ENCODE measurements at places on chromosomes 11 and 22. TPM values are rescaled to one million over a fixed set of nuclear protein-coding genes. Genes with fewer than 3 reads are reported as not detected.

TTC17 gene
- 22.2 TPM for polyA plus RNA-seq

OR8A1 gene
- polyA plus RNA-seq: not detected

FXYD2 gene
- 136 TPM for polyA plus RNA-seq

NXPE1 gene
- polyA plus RNA-seq: 6.3 TPM

RIMBP3B gene
- polyA plus RNA-seq: 0.01 TPM

MS4A3 gene
- polyA plus RNA-seq: not detected

TTC36 gene
- 2.3 TPM for polyA plus RNA-seq

C11orf16 gene
- polyA plus RNA-seq: not detected

POU2AF3 gene
- 6.5 TPM for polyA plus RNA-seq

SMTNL1 gene
- polyA plus RNA-seq: not detected

UPK2 gene
- polyA plus RNA-seq: not detected

FXYD6 gene
- polyA plus RNA-seq: 58.4 TPM

GRAP2 gene
- polyA plus RNA-seq: 2.7 TPM

TBX10 gene
- polyA plus RNA-seq: 4.3 TPM

TSSK2 gene
- 0.04 TPM for polyA plus RNA-seq

CARD16 gene
- 67.3 TPM for polyA plus RNA-seq

RBMXL2 gene
- 0.06 TPM for polyA plus RNA-seq

KCNK7 gene
- 31.1 TPM for polyA plus RNA-seq

CECR2 gene
- 0.40 TPM for polyA plus RNA-seq

BRSK2 gene
- not detected for polyA plus RNA-seq

CCDC179 gene
- polyA plus RNA-seq: not detected

AGBL2 gene
- polyA plus RNA-seq: 13.2 TPM

IGLL5 gene
- 0.34 TPM for polyA plus RNA-seq

SAA4 gene
- polyA plus RNA-seq: not detected

CEP126 gene
- polyA plus RNA-seq: 8.3 TPM

TSGA10IP gene
- polyA plus RNA-seq: not detected

IGLL1 gene
- polyA plus RNA-seq: not detected

IL18 gene
- polyA plus RNA-seq: 18.6 TPM

CSNK2A3 gene
- 0.67 TPM for polyA plus RNA-seq

RASGRP2 gene
- 4.6 TPM for polyA plus RNA-seq

NAALADL1 gene
- polyA plus RNA-seq: 436 TPM

RAPSN gene
- 0.89 TPM for polyA plus RNA-seq

ABCG4 gene
- not detected for polyA plus RNA-seq

DYNC2H1 gene
- polyA plus RNA-seq: 2.9 TPM

HTR3B gene
- polyA plus RNA-seq: not detected

TYMP gene
- 10.7 TPM for polyA plus RNA-seq

VPREB3 gene
- polyA plus RNA-seq: not detected

POLD3 gene
- polyA plus RNA-seq: 15.6 TPM

OR5A1 gene
- polyA plus RNA-seq: not detected

UBQLN3 gene
- polyA plus RNA-seq: not detected

SCN2B gene
- polyA plus RNA-seq: 2.3 TPM

INSC gene
- not detected for polyA plus RNA-seq

SLC22A6 gene
- polyA plus RNA-seq: not detected

OR51B2 gene
- not detected for polyA plus RNA-seq

ANO1 gene
- 2.9 TPM for polyA plus RNA-seq

TAGLN gene
- 57.9 TPM for polyA plus RNA-seq

CSKMT gene
- polyA plus RNA-seq: 7.2 TPM

RFPL1 gene
- polyA plus RNA-seq: 0.04 TPM

CKAP5 gene
- polyA plus RNA-seq: 9.8 TPM

ABTB2 gene
- polyA plus RNA-seq: 25.1 TPM

All from small intestine (tissue), 16 donors.